ENCODE measurements at places on chromosomes 1 and 21.

- DNase-seq: no peak
Observed at GRCh38 chr1:36109041-36109679, 15.9 kb downstream of the COL8A2 start.

DNA sequence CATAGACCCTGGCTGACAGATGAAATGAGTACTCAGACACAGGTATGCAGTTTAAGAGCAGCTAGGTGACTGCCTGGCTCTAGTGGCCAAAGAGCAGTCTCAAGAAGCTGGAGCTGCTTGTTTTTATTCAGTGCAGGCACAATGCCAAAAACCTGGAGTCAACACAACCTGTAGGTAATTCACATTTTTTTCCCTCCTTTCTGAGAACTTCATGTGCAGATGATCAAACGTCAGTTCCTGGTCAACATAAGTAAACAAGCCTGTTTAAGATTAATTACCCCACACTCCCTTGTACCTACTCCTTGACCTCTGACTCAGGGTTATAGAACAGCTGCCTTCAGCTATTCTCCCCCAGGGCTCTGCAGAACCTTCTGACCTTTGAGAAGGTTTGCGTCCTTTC lies 17.3 kb upstream of the ACADM start:
- no peak for DNase-seq

GRCh38 chr1:174114788-174115448 lies 44.4 kb upstream of the RABGAP1L start:
- DNase-seq: peak; percentile 39

- DNase-seq: no peak
Observed at GRCh38 chr1:233972951-233973635, 68.6 kb downstream of the SLC35F3 start.

GRCh38 chr1:200005165-200005564 lies 22.3 kb upstream of the NR5A2 start:
- DNase-seq: no peak

GRCh38 chr21:40556442-40556968 lies 290.5 kb downstream of the DSCAM start:
- no peak for DNase-seq

GRCh38 chr1:156705918-156706656 lies 704 bp upstream of the CRABP2 start:
- DNase-seq: peak; percentile 90

- no peak for DNase-seq
Observed at GRCh38 chr1:162541619-162542141, 19.8 kb upstream of the UAP1 start.
